ENCODE measurements at places on chromosomes 3 and 15.

GRCh38 chr3:41073190-41073589 is 126.1 kb upstream of the CTNNB1 start:
- DNase-seq, result no peak

- DNase-seq, result no peak
Observed at GRCh38 chr3:197139586-197139985, 110.0 kb upstream of the MELTF start.

- no peak for DNase-seq
Observed at GRCh38 chr3:86282106-86282787, 708.7 kb downstream of the VGLL3 start.

DNA sequence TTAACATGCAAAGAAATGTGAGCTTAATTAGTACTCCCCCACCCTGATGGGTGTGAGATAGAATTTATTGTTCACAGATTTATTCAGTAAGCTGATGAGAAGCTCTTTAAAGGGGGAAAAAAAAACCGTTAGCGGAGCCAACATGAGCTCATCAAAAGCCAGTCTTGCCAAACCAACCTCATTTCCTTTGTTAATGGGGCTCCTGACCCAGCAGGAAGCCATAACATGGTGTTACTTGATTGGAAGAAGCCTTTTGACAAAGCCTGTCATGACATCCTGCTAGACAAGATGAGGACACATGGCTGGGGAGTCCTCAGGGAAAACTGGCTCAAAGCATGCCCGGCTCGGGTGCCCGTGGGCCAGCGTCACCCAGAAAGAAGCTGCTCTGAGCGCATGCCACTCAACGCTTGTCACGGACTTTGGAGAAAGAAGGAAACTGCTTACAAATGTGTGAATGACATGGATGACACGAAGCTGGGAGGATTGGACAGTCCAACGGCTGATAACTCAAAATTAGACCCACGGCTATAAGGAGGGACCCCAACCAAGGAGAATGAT is 64.6 kb downstream of the SLCO2A1 start:
- no peak for DNase-seq

GRCh38 chr3:157285966-157286365 is 126.0 kb upstream of the CCNL1 start:
- DNase-seq, result no peak

GRCh38 chr3:174439331-174440252 is 419.5 kb upstream of the NAALADL2 start:
- no peak for DNase-seq

GRCh38 chr15:59993950-59994401 is 10.1 kb upstream of the FOXB1 start:
- no peak for DNase-seq

All from hematopoietic multipotent progenitor cell (in vitro differentiated cells).